Activated T-helper 1 cell treated with Interleukin-2 at 50 U/mL for 16 hours (primary cell): ENCODE measurements at places on chromosomes 4 and X.

DNA sequence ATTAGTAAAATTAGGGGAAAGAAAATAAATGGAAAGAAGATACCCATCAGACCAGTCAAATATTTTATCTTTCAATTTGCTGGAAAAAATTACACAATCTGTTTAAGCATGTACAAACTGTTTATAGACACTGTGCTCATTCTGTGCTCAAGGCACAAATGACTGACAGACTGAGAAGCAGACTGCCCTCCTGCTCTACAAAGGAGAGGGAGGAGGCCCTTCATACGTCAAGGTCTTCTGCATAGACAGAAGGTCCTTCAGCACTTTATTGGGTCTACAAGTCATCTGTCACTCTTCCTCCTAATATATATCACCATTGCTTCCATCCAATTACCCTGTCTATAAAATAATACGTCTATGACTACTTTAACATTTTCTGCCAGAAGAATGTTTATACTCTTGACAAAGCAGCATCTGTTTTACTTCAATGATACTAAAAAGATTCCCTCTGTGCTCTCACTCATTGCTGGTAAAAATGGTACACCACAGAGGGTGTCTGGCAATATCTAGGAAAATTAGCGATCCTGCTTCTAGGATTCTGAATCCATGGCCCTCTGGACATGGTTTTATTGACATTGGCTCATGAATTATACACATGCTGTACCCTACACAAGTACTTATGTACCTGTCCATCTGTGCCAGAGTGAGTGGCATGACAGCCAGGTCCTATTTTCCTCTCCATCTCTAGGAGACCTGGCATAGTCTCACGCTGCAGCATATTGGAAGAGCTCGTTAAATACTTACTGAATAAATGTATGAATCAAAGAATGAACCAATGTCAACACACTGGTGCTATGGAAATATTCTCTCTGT, 11.3 kb downstream of the SLC10A6 start:
- DNase-seq = no peak

- no peak for DNase-seq
Observed at GRCh38 chrX:35890699-35891098, 28.8 kb upstream of the CFAP47 start.

- no peak for DNase-seq
Observed at GRCh38 chr4:27861381-27861787, 1000.7 kb downstream of the STIM2 start.

GRCh38 chr4:147560625-147561024, 56.6 kb upstream of the TMEM184C start:
- DNase-seq = no peak

DNA sequence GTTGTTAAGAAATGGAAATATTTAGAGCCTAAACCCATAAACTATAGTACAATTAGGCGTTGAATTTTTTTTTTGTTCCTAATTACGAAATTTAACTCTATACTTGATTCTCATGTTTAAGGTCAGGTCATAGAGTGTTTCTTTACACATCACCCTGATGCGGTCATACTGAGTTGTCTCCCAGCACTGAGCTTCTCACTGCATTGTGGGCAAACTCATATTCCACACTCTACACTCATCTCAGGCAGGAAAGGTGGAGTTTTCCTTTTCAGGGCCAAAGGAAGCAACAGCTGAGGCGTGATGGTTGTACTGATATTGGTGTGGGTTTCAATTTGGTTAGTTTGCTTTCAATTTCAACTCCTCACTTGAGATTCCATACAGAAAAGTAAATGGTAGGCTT, 75.4 kb downstream of the FAT4 start:
- no peak for DNase-seq

DNA sequence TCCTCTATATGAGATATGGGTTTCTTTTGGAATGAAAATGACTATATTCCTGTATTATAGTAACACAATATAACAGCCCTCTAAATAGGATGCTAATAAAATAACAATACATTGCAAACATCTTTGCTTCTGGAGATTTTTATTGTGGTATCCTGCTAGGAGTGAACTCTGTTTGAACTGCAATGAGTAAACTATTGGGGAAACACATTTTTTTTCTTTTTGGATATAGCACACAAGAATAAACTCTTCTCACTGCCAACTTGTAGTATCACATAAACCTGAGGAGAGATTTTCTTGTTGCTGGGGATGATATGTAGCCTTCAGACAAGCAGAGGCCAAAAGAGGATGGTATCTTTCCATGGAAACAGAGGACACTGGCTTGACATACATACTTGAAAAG, 238.2 kb downstream of the C4orf33 start:
- no peak for DNase-seq

GRCh38 chrX:41686788-41687187, 2.0 kb upstream of the GPR34 start:
- no peak for DNase-seq

- no peak for DNase-seq
Observed at GRCh38 chr4:113623274-113623894, 138.2 kb downstream of the CAMK2D start.

- no peak for DNase-seq
Observed at GRCh38 chr4:15870079-15870478, 68.5 kb downstream of the FGFBP1 start.

DNA sequence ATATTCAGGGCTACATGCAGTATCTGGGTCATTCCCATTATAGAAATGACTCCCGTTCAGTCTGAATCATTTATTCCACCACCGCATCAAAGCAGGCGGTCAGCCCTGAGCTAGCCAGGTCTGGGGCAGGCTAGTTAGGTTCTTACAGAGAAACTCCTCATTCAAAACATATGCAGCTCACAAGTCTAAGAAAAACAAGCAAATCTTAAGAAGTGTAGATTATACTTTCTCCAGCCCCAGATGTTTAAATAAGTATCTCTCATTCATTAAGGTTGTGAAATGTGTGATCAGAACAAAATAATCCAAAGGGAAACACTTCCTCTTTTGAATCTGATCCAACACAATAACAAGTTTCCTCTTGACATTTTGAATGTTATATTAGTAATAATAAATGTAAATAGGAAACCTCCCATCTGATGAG, 441.9 kb downstream of the INPP4B start:
- no peak for DNase-seq

DNA sequence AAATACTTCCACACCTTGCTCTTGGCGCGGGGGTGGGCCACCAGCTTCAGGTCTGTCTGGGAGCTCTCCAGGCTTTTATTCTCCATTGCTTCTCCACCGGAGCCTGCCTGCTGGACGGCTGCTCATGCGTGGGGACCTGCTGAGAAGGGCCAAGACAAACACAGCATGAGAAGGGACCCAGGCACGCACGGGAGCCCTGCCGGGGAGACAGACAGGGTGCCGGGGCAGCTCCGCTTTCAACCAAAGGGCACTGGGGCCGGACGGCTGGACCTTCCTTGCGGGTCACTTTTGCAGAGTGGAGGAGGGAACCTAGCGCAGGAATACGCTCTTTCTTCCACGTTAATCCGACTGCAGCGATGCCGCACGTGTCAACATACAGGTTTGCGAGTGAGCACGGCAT, 10.1 kb downstream of the DHRSX start:
- DNase-seq = no peak
